A172 (cell line): ENCODE measurements at places on chromosomes 6 and 20. TPM values are rescaled to one million over a fixed set of nuclear protein-coding genes. Genes with fewer than 3 reads are reported as not detected.

GRCh38 chr20:13947719-13948118 lies 42.7 kb downstream of the SEL1L2 start:
- DNase-seq = no peak

The EEF1A2 gene
- total RNA-seq = 88.1 and 91.0 TPM in 2 replicates

- DNase-seq = peak; percentile 30
Observed at GRCh38 chr20:52972190-52972937, at the start of gene TSHZ2. TSHZ2 (plus strand) TSS chr20:52972358; CDS start chr20:52973294, 936 bp downstream.

DNA sequence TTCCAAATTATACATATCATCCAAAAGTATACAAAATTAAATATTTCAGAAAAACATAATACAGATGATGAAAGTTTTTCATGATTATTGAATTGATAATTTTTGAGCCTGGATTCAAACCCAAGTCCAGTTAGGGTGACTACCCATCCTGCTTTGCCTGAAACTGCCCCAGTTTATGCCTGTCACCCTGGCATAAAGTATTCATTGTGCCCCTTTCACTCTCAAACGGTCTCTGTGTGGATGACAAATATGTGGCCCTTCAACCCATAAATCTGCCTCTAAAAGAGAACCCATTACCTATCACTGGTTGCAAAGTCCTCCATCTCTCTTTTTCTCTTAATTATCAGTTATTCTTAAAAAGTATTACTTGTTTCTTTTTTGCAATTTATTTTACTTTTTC lies 553.7 kb upstream of the JARID2 start:
- DNase-seq = no peak

DNA sequence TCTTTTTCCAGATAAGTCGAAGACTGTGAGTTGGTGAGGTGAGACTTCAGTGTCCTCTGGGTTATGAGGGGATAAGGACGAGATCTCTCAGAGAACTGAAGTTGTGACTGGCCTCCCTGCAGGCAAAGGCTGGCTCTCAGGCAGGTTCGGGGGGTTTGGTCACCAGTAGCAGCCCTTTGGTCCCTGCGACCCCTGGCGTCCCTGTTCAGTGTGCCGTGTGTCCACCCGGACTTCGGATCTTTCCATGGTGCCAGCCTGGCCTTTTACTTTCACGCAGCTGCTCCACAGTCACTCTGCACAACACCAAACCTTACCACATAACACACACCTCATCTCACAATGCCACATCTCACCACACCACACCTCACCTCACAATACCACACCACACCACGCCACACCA lies 131.9 kb downstream of the ERMARD start:
- no peak for DNase-seq

The SOX4 gene
- total RNA-seq = 8.8 and 10.5 TPM in 2 replicates

- DNase-seq = no peak
Observed at GRCh38 chr20:36113036-36113435, 41.5 kb upstream of the EPB41L1 start.
